ENCODE measurements at places on chromosomes 5 and 9. TPM values are rescaled to one million over a fixed set of nuclear protein-coding genes. Genes with fewer than 3 reads are reported as not detected.

DNA sequence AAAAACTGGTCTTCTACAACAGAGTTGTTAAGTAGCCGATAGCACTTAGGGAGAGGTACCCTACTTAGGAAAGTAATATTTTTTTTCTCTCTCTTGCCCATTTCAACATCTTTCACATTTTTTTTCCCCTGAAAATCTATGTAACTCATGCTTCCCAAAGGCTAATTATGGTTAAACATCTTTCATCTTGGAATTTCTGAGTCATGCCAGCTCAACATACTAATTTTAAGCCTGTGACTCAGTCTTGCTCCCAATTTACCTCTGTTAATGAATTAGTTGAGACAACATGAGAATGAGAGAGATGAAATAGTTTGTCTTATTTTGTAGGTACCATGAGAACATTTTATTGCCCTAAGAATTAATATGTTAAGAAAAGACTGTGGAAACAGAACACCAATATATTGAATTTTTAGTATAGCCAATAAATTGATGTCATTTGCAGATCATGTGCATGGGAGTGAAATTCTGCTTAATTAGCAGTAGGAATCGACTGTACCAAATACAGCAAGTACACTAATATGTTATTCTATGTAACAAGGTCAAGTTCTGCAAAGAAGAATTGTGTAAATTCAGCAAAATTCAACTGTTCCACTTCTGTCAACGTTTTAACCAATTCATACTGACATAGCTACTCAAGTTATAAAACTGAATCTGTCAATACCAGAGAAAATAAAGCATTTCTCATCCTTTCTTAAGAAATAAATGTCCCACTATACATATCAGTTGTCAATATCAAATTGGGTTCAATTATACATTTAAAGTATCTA, 550.0 kb downstream of the PTPRD start:
- no peak for DNase-seq

GRCh38 chr9:37348917-37349316, 73.6 kb upstream of the GRHPR start:
- DNase-seq = no peak

DNA sequence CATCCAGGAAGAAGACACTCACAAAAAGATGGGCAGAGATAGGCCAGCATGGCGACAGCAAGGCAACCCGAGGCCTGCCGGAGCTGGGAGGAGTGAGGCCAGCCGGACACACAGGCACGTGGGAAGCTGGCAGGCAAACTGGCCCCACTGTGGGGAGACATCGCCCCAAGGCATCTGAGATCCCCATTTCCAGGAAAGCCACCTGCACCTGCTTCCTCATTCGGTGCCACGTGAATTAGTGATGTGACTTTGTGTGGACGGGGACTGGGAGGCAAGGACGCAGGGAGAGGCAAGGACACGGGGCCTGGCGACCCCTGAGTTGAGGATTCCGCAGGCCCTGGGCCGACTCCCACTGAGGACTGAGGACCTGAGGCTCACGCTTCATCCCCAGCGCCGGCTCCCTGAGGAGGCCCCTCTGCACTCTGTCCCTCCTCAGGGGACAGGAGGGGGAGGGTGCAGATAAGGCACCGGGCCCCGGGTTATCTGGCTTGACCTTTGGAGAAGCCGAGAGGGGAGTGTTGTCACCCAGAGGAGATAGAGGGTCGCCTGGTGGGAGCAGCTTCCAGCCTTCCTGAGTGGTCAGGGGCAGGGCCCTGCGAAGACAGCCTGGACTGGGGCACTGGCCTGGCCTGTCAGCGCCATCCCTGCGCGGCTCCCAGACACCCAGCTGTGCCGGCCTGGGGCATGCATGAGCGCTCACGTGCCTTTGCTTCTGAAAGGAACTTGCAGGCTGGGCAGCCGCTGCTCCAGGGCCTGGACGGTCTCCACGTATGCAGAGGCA, 39.7 kb downstream of the NDUFS6 start:
- peak; percentile 26 for DNase-seq

Gene ANKRD18A
- 10.5 TPM for total RNA-seq
